ENCODE measurements at places on chromosomes 5 and 9. TPM values are rescaled to one million over a fixed set of nuclear protein-coding genes. Genes with fewer than 3 reads are reported as not detected.

RAD1 gene
- 11.1 TPM for total RNA-seq

NFIB gene
- total RNA-seq: 23.2 TPM

SPRY4 gene
- 4.8 TPM for total RNA-seq

CDH18 gene
- not detected for total RNA-seq

SCGB3A2 gene
- total RNA-seq: not detected

SLCO4C1 gene
- 29.4 TPM for total RNA-seq

PCDHA9 gene
- not detected for total RNA-seq

HRCT1 gene
- 0.08 TPM for total RNA-seq

RASEF gene
- total RNA-seq: 0.14 TPM

BRINP1 gene
- 0.33 TPM for total RNA-seq

PCDHGB1 gene
- 0.75 TPM for total RNA-seq

MCC gene
- 20.0 TPM for total RNA-seq
